Stimulated activated CD8-positive, alpha-beta memory T cell treated with anti-CD3 and anti-CD28 coated beads, Interleukin-7, amount 100 ng/mL, for 1 hour (primary cell): ENCODE measurements at places on chromosomes 3 and 15.

DNA sequence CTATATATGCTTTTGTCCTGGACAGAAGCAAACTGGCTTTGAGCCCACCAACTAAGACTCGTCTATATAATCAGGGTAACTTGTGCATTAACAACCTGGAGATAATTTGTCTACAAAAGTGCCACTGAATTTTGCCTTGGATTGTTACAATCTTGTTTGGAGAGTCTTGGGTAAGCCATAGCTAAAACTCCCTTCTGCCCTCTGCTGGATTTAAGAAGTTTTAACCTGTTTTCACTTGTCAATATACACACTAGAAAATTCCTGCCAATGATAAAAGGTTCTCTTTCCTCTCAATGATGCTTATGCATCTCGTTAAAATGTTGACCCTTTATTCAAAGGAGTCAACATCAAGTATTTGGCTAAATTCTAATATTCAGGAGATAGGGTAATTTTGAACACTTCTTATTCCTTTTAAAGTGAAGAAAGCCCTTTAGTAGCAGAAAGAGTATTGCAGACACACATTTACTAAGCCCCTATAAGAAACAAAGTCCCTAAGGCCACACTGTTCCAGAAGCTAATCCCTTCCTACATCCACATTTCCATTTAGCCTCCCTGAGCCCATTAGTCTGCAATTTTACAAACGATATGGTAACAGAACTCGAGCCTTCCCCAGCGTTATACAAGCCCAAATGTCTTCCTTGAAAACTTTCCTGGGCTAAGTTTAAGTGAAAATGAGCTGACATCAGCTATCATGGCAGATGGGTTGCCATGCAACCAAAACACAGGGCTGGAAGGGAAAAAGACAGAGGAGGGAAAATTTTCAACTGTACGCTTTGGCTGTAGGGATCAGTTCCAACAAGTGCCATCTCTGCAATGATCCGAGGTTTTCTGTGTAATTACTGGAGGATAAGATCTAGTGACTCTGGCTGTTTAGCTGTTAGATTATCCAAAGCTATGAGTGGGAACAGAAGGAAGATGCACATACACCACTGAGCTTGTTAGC lies 75.9 kb upstream of the FGF12 start:
- DNase-seq: no peak

DNA sequence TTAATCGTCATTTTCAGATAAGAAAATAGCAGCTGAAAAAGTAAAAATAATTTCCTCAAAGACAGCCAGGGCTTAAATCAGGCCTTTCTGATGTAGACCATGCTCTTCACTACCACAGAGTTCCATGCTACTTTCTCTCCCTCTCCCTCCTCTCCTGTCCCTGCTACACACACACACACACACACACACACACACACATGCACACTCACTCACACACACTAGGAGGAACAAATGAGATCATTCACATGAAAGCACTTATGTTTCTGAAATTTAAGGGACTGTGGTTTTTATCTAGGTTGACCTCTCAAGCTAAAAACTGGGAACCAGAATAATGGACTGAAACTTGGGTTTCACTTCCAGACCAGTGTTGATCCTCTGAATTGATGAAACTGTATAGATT lies 4.1 kb upstream of the PSMA4 start:
- no peak for DNase-seq

- DNase-seq: no peak
Observed at GRCh38 chr3:2577571-2577970, 478.9 kb downstream of the CNTN4 start.

- DNase-seq: no peak
Observed at GRCh38 chr15:73608941-73609340, 24.2 kb downstream of the NPTN start.
